Kidney tubule cell (primary cell): ENCODE measurements at places on chromosomes 16 and 17.

DNA sequence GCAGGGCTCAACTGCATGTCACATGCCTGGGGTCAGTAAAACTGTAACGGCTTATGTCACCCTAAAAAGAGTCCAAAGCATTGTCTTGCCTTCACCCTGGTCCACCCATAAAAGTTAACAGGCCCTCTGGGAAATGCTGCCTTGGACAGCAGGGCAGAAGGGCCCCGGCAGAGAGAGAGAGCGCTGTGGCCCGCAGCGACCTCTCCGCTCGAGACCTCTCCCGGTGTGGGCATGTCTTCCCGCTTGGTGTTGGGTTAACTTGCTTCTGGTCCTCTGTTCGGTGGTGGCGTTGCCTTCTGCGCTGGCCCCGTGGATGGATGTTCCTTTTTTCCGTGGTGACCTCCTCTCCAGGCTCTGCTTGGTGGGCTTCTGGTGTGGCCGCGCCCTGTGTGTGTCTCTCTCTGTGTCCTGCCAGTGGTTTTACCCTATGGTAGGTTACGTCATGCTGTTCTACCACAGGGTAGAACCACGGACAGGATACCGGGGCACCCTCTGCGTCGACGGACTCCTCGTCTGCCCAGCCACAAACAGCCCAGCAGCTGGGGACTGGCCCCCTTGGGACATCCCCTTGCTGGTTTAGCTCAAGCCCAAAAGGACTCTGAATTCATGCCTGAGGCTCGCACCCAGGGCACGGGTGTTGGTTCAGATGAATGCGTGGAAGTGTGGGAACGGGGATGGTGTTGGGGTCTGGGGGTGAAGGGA lies 18.3 kb upstream of the CLEC18A start:
- no peak for DNase-seq

DNA sequence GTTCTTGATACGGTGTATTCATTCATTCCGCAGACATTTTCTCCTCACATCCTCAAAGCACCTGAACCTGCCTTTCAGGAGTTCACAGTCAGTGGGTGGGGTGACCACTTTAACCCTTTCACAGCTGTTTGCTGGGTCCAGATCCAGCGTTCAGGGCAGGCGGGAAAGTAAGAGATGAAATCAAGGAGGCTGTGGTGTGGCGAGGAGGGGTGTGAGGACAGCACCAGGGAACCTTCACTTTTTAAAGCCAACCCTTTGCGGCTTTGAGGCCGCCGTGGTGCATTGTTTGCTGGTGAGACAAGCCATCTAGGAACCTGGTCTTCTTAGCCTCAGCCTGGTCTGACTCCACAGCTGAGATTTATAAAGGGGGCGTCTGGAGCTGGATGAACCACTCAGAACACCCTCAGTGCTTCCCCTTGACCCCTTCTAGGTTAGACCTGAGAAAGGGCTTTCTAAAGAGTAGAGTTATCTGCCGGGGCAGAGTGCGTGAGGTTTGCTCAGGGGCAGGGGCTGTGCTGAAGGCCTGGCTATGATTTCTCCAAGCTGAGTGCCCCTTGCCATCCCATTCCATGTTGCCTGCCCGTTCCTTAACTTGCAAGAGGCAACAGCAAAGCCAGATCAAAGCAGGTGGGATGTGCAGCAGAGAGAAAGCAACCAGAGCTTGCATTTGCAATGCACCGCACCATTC lies 933 bp downstream of the CCR7 start:
- no peak for DNase-seq

DNA sequence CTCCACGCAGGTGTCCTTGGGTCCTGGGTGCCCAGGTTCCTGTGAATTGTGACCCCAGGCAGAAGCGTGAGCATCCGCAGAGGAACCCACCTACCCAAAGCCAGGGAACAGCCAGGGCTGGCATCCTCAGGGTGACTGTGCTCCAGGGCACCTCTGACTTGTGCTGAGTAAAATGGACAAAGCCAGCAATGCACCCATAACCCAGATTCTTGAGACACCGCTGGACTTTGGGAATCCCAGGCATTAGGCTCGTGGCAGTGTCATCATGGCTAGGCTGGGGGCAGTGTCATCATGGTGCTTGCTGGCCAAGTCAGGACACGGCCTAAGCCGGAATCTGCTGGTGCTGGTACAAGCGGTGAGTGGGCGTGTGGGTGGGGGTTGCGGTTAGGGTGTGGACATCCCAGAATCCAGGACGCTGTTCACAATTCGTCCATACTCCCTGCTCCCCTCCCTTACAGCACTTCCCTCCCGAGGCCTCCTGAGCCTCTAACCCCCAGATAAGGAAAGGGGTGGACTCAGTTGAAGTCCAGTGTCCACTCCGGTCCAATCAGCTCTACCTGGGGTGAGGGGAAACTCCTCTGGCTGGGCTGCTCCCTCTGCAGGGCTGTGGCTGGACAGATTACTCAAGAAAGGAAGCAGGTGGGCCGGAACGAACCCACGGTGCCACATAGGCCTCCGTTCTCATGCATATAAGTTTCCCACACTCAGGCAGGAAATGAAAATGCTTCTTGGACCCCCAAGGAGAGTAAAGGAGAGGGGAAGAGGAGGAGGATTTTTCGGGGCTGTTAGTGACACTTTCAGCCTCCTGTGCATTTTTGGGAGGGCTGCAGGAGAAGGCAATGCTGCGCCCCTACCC lies 138.9 kb downstream of the SEC14L1 start:
- peak; percentile 53 for DNase-seq

GRCh38 chr17:75267411-75268232 lies 3.4 kb downstream of the MIF4GD start:
- DNase-seq, result no peak

DNA sequence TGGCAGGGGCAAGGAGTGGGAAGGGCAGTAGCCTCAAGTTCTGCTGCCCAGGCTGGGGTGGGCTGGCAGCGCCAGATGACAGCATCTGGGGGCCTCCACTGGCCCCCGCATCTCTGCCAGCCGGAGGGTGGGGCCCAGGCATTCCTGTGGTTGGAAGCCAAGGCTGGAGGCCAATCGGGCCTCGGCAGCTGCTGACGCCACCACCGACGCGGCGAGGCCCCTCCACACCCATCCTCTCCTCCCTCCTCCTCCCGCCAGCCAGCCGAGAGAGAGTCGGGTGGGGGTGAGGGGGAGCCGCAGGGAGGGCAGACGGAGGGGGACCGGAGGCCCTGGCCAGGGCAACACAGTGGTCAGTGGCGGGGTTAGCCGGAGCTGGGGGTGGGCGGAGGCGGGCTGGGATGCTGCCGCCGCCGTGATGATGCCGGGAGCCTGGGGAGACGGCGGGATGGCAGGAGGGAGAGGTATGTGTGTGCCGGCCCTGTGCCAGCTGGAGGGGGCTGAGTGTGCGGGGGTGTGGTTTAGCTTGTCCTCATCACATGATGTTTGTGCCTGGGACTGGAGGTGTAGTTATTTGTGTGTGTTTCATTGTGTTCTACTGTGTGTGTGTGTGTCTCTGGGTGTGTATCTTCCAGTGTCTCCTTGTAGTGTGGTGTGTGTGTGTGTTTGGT lies 36.6 kb downstream of the ARHGAP23 start:
- DNase-seq, result peak; percentile 67

GRCh38 chr17:72151565-72152386 lies 31.0 kb downstream of the SOX9 start:
- DNase-seq, result peak; percentile 91

DNA sequence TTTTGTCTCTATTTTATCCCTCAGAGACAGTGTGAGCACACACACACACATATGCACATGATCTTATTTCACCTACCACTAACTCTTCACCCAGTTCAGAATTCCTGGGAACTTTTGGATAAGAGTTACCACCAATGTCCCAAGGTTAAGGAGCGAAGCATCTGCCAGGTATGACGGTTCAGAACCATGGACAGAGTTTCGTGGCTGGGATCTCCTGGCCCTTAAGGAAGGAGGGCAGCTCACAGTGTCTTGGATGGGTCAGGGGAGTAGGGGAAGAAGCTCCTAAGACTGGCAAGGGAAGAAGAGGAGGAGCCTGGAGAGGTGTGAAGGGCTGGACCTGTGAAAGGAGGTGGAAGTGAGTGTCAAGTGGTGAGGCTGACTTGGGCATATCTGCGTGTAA lies 23.0 kb upstream of the TMEM132E start:
- peak; percentile 28 for DNase-seq

DNA sequence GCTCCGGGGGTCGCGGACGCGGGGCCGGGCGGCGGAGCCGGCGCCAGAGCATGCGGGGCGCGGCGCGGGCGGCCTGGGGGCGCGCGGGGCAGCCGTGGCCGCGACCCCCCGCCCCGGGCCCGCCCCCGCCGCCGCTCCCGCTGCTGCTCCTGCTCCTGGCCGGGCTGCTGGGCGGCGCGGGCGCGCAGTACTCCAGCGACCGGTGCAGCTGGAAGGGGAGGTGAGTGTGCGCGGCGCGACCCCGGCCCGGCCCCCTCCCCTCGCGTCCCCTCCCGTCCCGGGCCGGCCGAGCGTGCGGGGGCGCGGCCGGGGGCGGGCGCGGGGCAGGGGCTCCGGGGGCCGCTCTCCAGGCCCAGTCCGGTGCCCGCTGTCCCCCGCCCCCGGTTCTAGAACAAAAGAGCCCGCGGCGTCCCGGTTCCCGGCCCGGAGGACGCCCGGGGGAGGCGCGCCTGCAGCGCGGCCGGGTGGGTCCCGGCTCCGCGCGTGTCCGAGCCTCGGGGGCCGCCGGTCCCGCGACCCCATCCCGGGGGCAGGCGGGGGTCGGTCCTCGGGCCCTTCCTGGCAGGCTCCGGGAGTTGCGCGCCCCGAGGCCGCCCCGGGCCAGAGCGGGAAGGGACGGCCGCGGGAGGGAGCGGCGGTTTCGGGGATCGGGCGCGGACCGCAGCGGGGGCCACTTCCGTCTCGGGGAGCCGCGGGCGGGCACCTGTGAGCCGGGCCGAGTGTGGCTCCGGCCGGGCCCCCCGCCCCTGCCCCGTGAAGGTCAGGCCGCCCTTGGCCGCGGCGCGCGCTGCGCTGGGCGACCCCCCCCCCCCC lies 563 bp downstream of the METRNL start:
- DNase-seq, result no peak

DNA sequence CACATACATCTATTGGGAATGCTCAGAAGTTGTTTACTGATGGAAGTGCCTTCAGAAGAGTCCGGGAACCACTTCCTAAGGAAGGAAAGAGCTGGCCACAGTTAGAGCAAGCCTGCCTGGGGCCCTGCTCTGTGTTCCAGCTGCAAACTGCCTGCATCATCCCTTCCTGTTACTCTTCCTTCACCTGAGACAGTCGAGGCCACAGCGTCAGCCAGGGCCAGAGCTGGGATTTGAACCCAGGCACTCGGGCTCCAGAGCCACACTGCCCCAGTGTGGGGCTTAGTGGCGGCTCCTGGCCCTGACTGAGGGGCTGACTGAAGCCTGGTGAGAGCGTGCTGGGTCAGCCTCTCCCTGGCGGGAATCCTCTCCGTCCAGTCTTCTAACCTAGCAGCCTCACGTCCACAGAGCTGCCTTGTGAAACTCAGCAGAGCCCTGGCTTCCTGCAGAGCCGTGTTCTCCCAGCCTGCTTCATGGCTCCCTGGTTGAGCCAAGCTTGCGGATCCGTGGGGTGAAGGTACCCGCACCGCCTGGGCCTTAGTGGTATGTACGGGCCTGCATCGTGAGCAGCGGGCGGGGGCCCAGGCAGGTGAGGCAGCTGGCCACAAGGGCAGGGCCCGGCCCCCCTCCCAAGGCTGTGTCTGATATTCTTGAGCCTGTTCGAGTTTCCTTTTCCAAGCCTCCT lies 4.6 kb upstream of the C17orf99 start:
- no peak for DNase-seq

GRCh38 chr16:88531931-88532433 lies 38.2 kb upstream of the ZC3H18 start:
- DNase-seq, result no peak

DNA sequence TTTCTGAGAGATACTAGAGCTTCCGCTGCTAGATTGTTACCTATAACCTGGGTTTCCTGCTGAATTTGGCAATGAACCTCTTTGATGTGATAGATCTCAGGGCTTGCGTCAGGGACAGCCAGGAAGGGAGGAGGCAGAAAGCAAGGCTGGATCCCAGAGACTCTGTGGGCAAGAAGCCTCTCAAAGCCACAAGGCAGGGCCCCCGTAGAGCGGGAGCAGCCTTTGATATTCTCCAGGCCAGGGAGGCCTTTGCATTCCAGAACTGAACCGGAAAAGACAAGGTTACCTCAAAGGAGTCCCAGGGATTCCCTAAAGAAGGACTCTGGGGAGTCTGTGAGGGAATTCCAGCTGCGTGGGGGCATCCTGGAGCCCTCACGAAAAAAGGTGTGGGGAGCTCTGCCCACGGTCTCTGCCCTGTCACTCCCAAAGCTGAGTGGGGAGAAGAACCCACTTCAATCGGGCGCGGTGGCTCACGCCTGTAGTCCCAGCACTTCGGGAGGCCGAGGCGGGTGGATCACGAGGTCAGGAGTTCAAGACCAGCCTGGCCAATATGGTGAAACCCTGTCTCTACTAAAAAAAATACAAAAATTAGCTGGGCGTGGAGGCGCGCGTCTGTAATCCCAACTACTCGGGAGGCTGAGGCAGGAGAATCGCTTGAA lies 14.3 kb upstream of the SCIMP start:
- DNase-seq, result no peak

DNA sequence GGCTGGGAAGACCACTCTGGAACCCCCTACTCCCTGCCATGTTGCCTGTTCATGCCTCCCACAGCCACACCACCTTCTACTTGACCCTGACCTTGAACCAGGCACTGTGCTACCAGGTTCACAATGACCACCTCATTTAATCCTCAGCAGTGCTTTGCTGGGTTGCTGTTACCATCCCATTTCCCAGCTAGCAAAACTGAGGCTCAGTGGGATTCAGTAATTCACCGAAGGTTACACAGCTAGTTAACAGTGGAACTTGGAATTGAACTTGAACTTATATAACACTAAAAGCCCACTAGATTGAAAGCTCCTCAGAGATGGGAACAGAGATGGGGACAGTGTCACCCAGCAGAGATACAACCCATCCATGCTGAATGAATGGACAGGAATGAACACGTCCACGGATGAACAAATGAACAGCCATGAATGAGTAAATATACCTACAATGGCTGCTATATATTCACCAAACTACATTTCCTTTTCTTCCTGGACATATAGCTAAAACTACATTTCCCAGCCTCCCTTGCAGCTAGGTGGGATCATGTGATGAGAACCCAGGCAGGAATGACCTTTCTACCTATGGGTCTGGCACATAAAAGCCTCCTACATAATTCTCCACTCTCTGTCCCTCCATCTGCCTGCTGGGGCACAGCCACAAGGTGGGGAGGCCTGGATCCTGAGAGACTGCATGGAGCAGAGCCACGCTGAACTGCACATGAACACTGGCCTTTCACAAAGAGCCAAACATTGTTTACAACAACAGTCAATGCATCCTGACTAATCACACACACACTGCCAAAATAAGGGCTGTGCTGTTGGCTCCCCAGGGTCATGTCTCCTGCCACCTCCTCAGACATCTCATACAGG lies 94.8 kb downstream of the RMI2 start:
- no peak for DNase-seq
